ENCODE measurements at places on chromosomes 7 and 10.

GRCh38 chr7:50349399-50349798 is 44.9 kb downstream of the IKZF1 start:
- no peak for DNase-seq

DNA sequence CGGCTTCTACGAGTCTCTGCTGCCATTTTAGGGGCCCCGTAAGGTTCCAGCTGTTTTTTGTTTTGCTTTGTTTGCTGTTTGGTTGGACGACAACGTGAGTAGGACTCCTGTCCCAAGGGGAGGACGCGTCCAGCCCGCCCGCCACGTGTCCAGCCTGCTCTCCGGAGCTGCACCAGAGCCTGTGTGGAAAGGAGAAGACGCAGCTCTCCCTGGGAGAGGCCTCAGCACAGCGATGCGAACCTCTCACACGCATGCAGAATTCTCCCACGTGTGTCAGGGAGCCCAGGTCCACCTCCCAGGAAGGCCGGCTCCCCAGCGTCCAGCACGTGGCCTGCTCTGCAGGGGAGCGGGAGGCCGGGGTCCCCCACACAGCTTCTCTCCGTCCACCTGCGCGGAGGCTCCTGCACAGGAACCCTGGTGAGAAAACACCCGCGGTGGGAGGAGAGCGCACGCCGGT is 36.4 kb upstream of the DNAJB6 start:
- DNase-seq, result no peak

DNA sequence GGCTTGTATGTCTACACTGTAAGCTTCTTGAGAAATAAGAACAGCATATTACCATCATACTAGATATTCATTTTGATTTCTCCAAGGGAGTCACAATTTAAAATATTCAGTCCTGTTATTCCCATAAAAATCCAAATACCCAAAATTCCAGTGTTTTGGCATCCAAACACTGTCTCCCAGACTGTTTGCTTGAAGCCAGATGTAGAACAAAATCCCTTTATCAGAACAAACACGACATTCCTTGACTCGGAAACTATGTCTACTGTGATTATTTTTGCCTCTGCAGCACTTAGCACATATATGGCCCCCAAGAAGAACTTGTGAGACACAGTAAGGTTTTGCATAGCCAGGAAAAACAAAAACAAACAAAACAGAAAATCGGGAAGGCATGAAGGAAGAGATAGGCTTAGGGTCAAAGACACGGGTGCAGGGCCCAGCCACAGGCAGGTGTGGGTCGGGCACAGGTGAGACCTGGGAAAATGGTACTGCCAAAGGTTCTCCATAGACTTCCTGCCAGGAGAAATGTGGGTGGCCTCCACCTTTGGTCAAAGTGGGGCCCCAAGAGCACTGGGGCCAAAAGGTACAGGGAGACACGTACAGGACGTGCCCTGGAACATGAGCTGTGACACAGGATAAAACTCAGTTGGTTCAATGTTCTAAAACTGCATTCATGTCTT is 36.5 kb downstream of the CPXM2 start:
- no peak for DNase-seq

DNA sequence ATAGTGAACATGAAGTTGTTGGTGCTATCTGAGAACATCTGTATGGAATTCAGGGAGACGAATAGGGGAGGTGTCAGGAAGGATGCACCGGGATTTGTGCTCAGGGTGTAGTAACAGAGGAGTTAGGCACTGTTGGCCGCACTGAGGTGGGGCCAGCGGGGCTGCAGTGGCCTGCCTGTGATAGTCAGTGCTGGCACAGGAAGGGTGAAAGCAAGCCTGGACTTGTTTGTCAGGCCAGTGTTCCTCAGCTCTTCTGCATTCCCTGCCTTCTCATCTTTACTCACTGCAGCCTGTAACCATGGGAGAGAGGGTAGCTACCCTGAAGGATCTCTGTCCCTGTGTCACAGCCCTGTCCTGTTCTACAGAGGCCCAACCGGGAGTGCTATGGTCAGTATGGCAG is 81.3 kb downstream of the SH2D4B start:
- no peak for DNase-seq

DNA sequence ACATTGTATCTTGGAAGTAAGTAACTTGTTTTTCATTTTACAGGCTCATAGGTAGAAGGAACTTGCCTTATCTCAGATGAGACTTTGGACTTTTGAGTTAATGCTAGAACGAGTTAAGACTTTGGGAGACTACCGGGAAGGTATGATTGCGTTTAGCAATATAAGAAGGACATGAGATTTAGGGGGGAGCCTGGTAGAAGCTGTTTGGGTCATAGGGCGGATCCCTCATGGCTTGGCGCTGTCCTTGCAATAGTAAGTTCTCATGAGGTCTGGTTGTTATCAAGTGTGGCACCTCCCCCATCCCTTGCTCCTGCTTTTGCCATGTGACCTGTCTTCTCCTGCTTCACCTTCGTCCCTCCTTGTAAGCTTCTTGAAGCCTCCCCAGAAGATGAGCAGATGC is 110.3 kb downstream of the MKX start:
- DNase-seq, result no peak

DNA sequence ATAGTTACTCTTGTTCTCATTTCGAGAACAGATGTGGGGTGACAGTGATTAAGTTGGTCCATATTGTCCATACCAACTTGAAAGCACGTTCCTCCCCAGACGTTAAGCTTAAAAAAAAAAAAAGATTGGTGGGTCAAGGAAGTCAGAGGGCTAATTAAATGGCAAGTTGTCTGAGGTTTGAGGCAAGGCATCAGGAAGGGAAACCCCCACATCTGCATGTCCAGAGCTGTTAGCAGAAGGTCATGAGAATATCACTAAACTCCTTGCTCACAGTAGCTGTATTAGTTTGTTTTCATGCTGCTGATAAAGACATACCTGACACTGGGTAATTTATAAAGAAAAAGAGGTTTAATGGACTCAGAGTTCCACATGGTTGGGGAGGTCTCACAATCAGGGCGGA is 415.6 kb upstream of the FZD8 start:
- no peak for DNase-seq
